ENCODE measurements at places on chromosomes 16 and 17.

DNA sequence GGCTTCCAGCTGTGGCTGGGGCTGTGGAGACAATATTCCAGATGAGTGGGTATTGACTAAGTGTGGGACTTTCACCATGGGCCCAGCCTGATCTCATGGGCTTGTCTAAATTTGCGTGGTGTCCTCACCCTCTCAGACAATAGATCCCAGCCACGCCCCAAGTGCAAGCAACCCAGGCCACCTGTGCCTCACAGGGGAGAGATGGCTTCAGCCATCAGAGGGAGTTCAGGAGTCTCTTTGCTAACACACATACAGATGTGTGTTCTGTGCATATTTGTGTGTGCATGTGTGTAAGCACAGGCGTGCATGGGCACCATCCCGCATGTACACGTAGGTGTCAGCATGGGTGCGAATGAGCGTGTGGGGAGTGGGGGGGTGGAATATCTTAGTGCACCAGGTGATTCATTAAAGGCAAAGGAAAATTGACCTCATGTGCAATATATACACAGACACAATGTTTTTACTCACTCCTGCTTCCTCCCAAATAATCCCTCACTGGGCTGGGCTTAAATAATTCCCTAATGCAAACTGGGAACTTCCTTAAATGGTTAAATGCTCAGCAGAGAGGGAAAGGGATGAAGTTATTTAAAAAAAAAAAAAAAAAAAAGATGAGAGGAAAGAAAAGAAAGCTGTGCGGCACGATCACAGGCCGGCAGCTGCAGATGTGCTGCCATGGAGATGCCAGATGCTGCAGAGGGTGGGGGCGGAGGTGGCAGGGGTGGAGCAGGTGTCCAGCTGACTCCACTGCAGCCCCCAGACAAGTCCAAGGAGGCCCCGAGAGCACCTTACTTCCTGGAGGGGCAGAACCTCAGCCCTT lies 24.0 kb upstream of the CDC42EP4 start:
- DNase-seq, result no peak

DNA sequence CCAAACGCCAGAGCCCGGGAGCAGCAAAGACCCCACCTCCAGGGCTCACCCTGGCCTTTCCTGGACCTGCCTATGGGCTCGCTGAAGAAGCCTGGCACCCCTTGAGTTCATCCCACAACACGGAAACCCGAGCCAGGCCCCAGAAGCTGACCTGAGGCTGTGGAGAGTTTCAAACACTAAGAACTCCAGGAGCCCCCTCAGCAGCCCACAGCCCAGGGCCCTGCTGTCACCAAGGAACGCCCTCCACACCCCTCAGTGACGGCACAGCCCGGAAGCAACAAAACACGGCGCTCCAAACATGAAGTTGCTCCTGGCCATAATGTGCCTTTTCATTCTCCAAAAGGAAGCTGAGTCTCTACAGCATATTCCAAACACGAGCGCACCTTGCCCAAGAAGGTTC lies 9.2 kb downstream of the SLC38A10 start:
- DNase-seq, result no peak

DNA sequence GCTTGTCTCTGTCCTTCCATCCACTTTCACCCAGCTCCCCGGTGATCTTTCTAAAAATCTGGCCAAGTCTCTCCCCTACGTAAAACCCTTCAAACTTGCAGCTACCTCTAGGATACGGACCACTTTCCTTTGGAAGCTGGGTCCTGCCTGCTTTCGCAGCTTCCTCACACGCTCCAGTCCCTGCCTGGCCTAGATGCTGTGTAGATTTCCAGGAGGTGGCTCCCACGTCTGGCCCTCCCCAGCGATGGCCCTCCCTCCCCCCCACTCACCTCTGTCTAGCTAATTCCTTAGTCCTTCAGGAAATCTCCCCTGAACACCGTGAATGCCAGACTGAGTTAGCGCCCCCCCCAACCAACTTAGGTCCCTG lies 579 bp upstream of the LRRC59 start:
- no peak for DNase-seq

- no peak for DNase-seq
These were observed 1409.1 kb downstream of the CDH11 start for GRCh38 chr16:63712725-63713124.

Measured in NCI-H1694 treated with DMSO at 0.1 percent for 48 hours (cell line).